ENCODE measurements at places on chromosomes 7 and 10.

DNA sequence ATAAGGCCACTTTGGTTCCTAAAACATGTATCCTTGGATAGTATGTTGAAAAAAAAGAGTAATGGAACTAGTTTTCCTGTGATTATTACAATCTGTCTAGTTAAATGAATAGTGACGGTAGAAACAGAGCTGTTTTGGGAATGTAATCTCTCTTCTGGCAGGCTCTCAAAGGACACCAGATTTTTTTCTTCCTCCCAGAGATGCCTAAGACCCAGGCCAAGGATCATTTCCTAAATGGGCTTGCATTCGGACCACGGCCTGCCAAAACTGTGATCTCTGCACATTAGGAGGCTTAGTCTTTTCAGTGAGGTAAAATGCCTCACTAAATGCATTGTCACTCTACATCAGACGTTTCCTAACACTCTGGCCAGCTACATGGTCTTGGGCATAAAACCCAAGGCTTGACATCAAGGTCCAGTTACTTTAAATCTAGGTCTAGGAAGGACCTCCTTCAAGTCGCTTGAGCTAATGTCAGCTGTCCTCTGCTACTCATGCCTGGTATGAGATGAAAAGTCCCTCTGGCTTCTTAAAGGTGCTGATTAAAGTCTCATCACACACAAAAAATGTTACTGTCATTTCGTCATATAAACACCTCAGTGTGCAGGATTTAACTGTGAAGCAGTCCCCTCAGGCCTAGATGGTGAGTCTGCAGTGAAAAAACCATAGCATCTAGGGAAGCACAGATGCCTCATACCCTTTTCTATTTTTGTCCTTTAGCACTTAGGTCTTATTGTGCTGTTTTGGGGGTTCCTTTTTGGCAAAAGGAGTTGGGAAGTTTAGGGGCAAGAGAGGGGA lies 47.7 kb downstream of the DLD start:
- no peak for DNase-seq

DNA sequence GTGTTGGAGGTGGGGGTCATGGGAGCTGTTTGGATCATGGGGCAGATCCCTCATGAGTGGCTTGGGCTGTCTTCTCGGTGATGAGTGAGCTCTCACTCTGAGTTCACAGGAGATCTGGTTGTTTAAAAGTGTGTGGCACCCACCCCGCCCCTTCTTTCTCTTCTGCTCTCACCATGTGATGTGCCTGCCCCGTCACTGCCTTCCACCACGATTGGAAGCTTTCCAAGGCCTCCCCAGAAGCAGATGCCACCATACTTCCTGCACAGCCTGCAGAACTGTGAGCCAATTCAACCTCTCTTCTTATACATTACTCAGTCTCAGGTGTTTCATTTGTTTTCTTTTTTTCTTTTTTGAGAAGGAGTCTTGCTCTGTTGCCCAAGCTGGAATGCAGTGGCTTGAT lies 170.0 kb downstream of the PTPN20 start:
- no peak for DNase-seq

- no peak for DNase-seq
Measured at GRCh38 chr10:15719049-15719898, 448 bp downstream of the ITGA8 start.

DNA sequence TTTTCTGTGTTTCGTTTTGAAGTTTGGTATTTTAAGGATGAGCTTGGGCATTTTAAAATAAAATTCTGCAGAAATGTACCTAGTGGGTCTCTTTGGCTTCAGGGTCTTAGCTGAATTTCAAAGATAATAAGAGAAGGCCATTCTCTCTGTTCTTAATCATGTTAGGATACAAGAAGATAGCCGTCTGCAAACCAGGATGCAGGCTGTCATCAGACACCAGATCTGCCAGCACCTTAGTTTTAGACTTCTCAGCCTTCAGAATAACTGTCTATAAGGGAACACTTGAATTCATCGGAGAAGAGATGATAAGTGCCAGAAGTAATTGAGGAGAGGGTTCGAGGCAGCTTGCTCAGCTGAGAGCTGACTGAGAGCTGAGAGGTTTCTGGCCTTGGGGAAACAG lies 202.1 kb downstream of the REEP3 start:
- DNase-seq, result no peak
